Fibroblast of skin of right biceps (primary cell): ENCODE measurements at places on chromosomes 16 and 17.

DNA sequence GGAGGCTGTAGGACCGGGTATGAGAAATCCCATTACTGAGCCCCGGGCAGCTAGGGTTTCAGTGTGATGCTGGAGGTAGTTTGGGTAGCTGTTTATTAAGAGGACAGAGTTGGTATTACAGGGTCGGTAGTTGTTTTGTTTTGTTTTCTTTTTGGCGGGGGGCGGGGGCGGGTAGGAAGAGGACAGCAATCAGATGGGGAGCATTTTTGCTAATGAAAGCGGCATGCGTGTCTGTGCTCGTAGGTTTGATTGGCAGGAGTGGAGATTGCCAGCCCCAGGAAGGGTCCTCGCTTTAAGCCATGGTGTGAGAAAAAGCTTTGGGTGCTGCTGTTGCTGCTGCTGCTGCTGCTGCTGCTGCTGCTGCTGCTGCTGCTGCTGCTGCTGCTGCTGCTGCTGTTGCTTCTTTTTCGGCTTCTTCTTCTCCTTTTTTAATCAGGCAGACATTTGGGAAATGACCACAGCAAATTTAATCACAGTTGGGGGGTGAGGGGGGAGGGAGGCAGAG lies 498.5 kb upstream of the ZFHX3 start:
- no peak for DNase-seq

GRCh38 chr17:12745486-12745885 lies 43.8 kb upstream of the ARHGAP44 start:
- DNase-seq, result no peak

DNA sequence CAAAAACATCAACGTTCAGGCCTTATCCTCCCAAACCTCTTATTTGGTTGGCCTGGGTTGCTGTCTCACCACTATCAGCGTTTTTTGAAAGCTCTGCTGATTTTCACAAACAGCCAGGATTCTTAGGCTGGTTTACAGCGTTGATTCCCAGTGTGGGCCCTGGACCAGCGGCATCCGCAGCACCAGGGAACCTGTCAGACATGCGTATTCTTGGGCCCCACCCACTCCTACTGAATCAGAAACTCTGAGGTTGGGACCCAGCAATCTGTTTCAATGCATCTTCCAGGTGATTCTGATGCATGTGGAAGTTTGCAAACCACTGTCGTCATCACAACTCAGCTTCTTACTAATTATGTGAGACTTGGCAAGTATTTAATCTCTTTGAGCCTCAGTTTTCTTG lies 58.5 kb downstream of the RGS9 start:
- DNase-seq, result no peak

DNA sequence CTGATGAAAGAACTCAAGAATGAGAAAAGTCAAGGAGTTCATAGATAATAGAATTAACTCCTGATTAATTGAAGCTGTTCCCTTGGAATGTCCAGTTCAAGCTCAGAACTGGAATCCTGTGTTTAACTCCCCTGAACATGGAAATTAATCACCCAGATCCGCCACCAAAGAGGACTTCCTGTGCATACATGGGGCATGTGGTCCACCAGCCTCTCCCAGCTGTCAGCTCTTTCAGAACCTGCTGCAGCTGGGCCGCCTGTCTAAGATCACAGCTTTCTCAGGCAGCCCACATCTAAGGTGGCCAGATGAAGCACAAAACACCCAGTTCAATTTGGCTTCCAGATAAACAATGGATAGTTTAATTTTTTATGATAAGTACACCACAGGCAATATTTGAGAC lies 203.7 kb upstream of the COX10 start:
- no peak for DNase-seq

GRCh38 chr17:72432143-72432621 lies 311.4 kb downstream of the SOX9 start:
- no peak for DNase-seq

DNA sequence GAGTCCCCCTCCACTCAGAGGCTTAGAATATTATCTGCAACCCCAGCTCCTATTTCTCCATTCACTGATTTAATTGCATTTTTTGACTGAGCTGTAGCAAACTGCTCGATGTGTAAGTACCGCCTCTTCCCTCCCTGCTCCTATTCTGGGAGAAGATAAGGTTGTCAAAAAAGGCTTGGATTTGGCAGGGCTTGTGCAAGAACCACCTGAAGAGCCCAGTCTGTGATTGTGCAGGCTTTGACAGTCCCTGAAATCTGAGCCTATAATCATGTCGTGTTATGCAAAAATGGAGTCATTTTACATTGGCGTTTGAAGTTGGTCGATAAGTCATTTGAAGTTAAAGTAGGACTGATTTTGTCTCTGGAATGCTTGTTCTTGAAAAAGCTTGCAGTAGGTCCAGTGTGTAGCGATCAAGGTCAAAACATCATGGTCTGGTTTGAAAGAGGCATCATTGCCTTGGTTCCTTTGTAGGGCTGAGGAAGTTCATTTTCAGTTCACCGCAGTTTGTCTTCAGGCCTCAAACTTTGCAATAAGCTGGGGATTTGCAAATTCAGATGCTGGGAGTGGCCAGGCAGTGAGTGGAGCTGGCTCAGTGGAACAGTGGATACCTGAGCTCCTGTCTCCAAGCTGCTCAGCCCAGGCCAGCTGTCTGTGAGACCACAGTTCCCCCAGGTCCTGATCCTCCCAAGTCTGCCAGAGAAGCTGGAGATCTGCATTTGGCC lies 68.8 kb downstream of the KATNIP start:
- no peak for DNase-seq

DNA sequence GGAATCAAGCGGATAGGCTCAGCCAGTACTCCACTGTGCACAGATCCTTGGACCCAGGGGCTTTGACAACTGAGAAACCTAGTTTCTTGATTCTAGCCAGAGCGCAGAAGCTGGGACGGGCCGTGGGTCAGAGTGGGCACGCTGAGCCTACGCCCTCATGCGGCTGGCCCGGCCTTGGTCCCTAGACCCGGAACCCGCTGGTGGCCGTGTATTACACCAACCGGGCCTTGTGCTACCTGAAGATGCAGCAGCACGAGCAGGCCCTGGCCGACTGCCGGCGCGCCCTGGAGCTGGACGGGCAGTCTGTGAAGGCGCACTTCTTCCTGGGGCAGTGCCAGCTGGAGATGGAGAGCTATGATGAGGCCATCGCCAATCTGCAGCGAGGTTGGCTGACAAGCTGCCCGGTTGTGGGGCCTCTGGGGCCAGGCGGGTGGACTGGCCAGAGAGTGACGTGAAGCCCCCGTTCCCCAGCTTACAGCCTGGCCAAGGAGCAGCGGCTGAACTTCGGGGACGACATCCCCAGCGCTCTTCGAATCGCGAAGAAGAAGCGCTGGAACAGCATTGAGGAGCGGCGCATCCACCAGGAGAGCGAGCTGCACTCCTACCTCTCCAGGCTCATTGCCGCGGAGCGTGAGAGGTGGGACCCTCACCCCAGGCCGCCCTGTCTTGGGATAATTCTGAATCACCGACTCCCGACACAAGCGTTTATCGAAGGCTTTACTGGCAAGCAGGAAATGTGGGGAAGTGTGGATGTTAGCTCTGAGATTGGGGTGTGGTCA lies 946 bp downstream of the STUB1 start:
- peak; percentile 30 for DNase-seq

GRCh38 chr17:17606416-17607000 lies 15.0 kb upstream of the PEMT start:
- DNase-seq, result peak; percentile 43

GRCh38 chr16:56848029-56848936 lies 16.7 kb upstream of the SLC12A3 start:
- peak; percentile 80 for DNase-seq

DNA sequence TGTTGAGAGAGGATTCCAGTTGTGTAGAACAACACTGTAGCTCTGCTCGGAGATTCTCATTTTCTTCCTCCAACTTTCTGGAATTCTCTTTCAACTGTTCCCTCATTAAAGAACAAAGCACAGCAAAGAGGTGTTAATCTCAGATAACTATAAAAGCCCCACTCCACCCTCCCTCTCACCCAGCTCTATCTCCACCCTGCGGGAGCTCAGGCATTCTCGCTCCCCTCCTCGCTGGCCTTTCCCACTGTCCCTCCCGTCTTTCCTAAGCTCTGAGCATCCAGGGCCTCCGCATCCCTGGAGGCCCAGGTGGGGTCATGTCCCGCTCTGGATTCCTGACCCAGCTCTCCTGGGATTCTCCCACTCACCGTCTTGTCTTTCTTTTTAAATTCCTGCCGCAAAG lies 35.1 kb downstream of the DHX38 start:
- no peak for DNase-seq

- DNase-seq, result peak; percentile 30
Observed at GRCh38 chr16:52497067-52497816, 49.7 kb downstream of the TOX3 start.

GRCh38 chr17:9768381-9768934 lies 22.9 kb downstream of the DHRS7C start:
- DNase-seq, result peak; percentile 38

- peak; percentile 41 for DNase-seq
Observed at GRCh38 chr17:32503251-32504165, 16.7 kb downstream of the CDK5R1 start.

- peak; percentile 49 for DNase-seq
Observed at GRCh38 chr17:77096570-77097214, 44.1 kb upstream of the SEC14L1 start.

GRCh38 chr17:31740611-31741082 lies 118.4 kb downstream of the COPRS start:
- DNase-seq, result peak; percentile 99

DNA sequence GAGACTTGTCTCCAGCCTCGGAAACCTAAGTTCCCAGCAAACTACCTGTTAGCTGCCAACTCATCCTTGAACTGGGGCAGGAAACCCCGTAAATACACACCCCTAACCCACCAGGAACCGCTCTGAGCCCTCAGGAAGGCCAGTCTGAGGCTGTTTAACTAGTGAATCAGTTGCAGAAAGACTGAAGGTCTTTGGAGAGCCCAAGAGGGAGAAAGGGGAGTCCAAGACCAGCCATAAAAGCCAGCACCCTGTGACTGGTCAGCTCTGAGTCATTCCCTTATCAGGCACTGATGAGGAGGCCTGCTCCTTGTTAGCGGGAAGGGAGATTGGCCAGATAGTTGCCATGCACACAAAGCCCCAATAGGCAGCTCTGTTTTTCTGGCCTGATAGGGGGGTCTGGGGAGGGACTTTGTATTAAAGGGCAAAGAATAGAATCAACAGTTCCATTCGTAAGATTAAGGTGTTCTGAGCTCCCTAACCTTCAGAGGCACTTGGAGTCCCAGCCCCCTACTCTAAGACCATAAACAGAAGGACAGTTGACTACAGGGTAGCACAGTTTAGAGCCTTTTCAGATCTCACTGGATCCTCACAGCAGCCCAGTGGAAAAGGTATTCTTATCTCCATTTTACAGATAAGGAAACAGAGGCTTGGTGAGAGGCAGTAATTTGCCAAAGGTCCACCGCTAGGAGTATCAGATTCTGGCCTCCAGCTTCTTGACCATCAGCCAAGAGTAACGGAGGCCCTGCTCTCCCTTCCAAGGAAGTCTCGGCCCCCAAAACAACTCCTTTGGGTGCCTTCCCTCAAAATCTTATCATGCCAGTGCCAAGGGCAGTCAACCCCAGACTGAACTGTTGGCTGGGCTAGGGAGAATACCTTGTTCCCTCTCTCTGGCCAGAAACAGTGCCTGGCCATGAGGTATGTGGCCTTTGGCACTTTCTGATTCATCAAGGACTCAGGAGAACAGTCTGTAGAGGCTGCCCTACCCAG lies 2.2 kb upstream of the KRT19 start:
- DNase-seq, result peak; percentile 77

GRCh38 chr16:75745823-75746222 lies 19.5 kb upstream of the CPHXL start:
- DNase-seq, result no peak

- no peak for DNase-seq
Observed at GRCh38 chr16:11258553-11259492, 2.8 kb upstream of the SOCS1 start.

- no peak for DNase-seq
Observed at GRCh38 chr17:32623196-32623595, 136.4 kb downstream of the CDK5R1 start.

- DNase-seq, result no peak
Observed at GRCh38 chr16:17408955-17409441, 61.8 kb downstream of the XYLT1 start.

GRCh38 chr17:28366605-28367004 lies 1.6 kb upstream of the SEBOX start:
- no peak for DNase-seq

GRCh38 chr16:10878644-10879501 lies 1.9 kb downstream of the CIITA start:
- no peak for DNase-seq

- no peak for DNase-seq
Observed at GRCh38 chr16:87493608-87494280, 920 bp upstream of the ZCCHC14 start.

- no peak for DNase-seq
Observed at GRCh38 chr17:61443475-61443882, 8.7 kb upstream of the TBX4 start.

DNA sequence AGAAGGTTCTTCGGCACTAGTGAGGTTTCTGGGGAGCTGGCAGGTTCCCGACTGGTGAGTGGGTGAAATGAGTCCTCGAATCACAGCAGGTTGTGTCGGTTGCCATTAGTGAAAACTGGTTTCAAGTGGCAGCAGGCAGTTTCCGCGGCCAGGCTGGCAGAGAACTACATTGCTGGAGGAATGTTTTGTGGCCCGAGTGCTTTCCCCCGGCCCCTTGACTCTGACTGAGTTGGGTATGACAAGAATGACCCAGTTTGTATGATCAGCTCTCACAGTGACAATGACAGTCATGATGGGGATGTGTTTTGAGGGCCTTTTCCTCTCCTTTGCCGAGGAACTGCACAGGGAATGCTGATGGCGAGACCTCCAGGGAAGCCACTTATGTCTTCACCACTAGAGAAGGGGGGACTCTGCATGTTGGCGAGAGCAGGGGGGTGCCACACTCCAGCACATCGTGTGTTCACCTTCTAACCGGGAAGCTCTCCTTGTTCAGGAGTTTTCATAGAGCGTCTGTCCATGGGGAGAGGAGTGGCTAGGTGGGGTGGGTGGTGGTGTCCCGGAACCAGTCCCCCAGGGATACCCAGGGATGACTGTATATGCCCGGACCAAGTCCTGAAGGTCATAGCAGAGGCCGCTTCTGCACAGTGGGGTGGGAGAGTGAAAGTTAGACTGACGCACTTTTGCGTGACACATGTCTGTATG lies 206.0 kb upstream of the CHMP6 start:
- no peak for DNase-seq

- peak; percentile 66 for DNase-seq
Observed at GRCh38 chr17:40062329-40063186, at the start of gene THRA. TSS of gene THRA (plus strand) at chr17:40062965. CDS start at chr17:40074489, 11,524 bp downstream.
